ENCODE measurements at places on chromosomes 6 and 20.

- no peak for DNase-seq
These were observed 53.5 kb downstream of the EBF4 start for GRCh38 chr20:2745936-2746635.

- DNase-seq = no peak
These were observed 54.1 kb downstream of the FGD2 start for GRCh38 chr6:37059344-37060194.

- no peak for DNase-seq
These were observed 13.4 kb upstream of the CHRNA4 start for GRCh38 chr20:63374504-63374903.

GRCh38 chr20:17747431-17747846 lies 47.7 kb downstream of the BANF2 start:
- no peak for DNase-seq

GRCh38 chr6:138498629-138499302 lies 528 bp downstream of the NHSL1 start:
- DNase-seq = no peak

DNA sequence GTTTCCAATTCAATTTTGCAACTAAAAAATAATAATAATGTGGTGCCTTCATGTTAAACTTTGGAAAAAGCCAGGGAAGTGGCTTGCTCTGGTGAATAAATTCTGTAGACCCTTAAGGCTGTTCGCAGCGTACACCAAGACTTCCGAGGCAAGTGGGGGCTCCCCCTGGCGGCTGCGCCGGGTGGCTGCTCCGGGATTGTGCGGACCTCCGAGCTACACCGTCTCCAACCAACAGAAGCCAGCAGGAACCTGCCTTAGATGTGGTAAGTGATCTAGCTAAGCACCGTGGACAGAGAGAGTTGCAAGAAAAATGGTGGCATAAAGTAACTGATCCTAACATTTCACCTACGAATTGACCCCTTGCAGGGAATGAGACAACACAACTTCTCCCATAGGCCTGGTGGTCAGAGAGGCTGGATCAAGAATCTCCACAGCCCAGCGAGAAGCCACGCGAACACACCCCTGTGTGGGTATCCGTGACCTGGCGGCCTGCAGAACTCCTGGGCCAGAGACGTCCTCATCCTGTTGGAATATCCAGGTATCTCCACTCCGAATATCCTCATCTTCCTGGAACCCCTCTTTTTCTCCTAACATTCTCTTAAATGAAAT lies 69.6 kb downstream of the TBXT start:
- no peak for DNase-seq

DNA sequence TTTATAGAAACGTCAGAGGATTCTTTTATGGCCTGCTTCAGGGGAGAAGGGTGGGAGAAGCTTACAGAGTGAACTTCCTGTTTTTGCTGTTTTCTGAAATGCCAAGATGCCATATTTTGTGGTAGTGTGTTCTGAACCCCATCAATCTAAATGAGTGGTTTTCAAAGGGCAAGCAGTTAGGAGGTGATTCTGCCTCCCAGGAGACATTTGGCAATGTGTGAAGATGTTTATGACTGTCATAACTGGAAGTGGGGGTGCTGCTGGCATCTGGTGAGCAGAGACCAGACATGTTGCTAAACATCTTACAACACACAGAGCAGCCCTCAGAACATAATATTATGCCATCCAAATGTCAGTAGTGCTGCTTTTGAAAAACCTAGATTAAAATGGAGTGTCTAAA lies 6.0 kb upstream of the PRL start:
- DNase-seq = no peak

DNA sequence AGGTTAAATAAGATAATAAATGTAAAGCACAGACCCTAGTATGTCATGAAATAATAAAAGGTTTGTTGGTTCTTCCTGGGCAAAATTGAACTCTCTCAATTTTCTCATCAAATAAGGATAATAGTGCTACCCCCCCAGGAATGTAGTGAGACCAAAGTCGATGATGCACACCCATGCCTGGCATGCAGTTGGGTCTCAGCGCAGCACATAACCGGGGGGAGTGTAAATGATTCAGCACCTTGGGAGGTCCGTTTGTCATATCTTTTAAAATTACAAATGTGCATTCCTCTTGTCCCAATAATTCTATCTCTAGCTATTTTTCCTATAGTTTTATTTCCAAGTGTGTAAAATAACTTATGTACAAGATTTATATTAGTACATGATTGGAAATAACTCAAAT lies 31.3 kb upstream of the CCDC167 start:
- no peak for DNase-seq

DNA sequence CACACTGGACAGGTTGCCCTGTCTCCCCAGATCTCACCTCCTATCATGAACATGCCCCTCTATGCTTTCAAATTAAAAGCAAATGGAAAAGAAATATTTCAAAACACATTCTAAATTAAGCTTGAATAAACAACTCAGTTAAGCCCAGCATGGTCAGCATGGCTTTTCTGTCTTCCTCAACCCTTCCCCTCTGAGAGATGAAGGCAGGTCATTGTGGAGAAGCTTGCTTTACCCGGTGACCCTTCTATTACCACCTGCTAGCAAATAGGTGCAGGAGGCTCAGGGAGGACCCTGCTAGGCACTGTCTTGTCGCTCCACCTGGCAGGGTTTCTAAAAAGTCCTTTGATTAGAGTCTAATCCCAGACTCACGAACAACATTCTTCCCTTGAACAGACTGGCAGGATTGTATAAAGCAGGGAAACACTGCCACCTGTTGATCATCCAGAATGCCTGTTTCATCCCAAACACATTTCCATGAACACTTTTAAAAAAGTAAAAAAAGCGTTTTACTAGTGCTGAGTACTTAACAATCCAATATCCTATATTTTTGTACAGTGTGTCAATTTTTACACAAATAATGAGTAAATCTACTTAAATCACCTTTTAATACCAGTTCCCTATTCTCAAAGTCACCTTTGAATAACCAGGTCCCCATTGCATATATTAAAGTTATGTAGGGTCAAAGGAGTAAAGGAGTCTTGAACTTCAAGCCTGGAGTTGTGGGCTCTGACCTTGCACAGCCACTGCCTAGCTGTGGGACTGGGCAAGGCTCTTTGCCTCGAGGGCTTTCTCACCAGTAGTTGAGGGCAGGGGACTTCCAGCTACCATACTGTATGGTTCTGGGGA lies 75.5 kb downstream of the GPR6 start:
- no peak for DNase-seq

DNA sequence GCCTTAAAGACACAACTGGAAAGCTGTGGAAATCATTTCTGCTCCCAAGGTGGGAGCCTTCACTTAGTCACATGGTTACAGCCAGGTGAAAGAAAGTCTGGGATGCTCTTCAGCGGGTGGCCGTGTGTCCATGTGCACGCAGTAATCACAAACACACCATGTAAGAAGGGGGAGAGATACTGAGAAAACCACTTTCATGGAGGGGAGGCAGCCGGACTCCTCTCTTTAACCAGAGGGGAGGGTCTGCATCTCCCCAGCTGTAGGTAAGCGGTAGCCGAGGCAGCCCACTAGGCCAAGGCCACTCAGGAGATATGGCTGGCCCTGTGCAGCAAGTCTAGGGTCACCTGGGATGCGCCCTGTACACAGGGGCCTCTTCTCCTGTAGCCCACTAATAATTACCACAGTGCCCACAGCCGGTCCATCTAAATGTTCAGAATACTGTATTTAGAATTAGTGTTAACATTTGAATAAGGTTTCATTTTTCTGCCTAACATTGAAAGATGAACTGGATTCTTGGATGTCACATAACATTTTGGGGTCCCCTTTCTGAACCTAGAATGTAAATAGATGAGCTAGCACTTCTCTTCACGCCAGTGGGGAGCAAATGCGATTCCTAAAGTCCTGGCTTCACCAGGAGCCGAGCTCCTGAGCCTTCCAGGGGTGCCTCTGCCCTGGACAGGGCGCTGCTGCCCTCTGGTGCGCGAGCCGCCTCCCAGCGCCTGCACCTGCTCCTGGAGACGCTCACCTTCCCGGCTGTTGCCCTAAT lies 15.9 kb downstream of the GPR31 start:
- no peak for DNase-seq

DNA sequence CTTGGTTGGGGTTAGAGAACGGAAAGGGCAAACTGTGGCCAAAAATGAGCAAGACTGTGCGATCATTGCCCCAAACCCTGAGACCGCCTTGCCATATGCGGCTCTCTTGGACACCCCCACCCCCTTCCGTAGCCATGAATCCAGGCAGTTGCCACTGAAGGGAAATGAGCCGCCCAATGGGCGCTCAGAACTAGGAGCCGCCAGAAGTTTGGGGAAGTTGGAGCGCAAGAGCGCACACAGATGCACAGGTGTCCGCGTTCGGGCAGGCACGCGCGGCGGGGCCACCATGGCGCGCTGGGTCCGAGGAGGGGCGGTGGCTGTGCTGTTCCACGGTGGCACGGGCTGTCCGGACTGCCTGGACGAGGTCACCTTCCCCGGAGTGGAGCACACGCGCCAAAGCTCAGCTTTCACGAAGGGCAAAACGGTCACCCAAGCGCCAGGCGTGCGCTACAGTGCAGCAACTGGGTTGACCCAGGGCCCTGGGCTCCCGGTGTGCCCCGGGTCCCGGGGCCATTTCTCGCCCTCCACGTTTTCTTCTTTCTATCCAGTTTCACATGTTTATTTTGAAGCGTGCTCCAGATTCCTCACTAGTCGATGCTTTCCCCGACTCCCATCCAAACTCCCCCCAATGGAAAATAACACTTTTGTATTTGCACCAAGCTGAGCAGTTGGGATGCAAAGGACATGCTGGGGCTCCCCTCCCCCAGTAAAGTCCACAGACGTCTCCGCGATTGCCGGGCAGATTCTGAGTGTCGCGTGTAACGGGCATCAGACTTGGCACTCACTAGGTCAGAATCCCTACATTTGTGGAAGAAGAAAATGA lies 906 bp upstream of the PDE10A start:
- no peak for DNase-seq

GRCh38 chr6:2658788-2659187 lies 91.9 kb downstream of the MYLK4 start:
- no peak for DNase-seq

All from cortex of kidney (tissue), 1 donor.